GM04504 (cell line): ENCODE measurements at places on chromosomes 3 and 15.

DNA sequence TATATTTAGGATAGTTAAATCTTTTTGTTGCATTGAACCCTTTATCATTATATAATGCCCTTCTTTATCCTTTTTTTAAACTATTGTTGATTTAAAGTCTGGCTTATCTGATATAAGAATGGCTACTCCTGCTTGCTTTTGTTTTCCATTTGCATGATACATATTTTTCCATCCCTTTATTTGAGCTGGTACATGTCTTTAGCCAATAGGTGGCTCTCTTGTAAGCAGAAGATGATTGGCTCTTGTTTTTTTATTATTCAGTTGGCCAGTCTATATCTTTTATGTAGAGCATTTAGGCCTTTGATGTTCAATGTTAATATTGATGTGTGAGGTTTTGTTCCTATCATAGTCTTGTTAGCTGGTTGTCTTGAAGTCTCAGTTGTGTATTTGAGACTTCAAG, 99.5 kb upstream of the MCTP2 start:
- DNase-seq, result no peak

DNA sequence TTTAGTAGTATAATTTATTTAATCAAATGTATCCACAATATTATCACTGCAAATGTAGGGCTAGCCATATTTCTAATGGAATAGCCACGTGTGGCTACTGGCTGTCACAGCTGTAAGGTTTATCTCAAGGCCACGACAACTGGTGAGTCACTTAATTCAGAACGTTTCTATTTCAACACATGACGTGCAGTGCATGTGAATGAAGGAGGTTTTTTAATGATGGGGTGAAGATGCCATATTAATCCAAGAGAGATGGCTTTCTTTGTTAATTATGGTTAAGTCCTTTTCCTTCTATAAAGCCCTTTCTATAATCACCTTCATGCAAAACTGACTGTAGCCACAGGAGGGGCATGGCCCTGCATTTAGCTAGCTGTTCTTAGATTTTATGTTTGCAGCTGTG, 212.0 kb downstream of the FEZF2 start:
- peak; percentile 42 for DNase-seq

DNA sequence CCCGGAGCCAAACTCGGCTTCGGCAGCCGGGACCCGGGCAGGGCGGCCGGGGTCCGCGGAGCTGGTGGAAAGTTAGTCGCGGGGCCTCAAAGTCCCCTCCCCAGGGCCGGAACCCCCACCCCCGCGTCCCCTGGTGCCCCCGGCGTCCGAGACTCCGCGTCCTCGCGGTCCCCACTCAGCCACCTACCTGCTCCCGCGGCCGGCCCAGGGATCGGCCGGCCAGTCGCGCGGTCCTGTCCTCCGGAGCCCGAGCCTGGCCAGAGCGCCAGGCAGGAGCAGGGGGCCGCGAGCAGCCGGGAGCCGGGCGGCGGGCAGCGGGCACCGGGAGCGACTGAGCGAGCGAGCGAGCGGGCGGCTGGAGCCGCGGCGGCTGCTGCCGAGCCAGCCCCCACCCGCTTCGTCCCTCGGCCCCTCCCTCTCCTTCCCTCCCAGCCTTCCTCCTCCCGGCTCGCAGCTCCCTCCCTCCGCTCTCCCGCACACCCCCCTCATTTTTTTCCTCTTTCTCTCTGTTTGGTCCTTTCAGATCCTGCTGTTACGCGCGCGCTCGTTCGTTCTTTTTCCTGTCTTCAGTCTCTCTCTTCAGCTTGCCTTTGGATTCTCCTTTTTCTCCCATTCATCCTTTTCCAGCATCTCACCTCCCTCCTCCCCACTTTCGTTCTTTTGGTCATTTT, at the start of gene MEGF11:
Gene MEGF11, minus strand, starts transcription at position 333 of the 671 bp plus-strand sequence. CDS start 125,347 bp downstream, outside the sequence.
- DNase-seq, result no peak

- no peak for DNase-seq
These were observed 854.1 kb downstream of the ROBO1 start for GRCh38 chr3:78913711-78914110.

DNA sequence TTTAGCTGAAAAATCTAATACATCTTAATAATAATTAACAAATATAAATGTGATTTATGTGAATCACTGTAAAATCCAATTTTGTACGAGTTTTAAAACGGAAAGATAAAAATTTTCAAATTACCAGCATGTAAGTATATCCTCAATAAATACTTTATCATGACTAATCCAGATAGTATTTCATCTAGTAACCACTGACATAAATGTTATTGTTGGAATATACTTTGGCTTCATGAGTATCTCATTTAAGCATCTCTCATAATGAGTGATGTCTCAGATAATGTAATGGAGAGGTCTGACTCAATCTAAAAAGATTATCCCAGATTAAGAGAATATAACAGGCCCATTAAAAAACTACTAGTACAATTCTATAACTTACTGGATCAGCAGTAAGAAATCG, 216.3 kb downstream of the STAG1 start:
- no peak for DNase-seq

DNA sequence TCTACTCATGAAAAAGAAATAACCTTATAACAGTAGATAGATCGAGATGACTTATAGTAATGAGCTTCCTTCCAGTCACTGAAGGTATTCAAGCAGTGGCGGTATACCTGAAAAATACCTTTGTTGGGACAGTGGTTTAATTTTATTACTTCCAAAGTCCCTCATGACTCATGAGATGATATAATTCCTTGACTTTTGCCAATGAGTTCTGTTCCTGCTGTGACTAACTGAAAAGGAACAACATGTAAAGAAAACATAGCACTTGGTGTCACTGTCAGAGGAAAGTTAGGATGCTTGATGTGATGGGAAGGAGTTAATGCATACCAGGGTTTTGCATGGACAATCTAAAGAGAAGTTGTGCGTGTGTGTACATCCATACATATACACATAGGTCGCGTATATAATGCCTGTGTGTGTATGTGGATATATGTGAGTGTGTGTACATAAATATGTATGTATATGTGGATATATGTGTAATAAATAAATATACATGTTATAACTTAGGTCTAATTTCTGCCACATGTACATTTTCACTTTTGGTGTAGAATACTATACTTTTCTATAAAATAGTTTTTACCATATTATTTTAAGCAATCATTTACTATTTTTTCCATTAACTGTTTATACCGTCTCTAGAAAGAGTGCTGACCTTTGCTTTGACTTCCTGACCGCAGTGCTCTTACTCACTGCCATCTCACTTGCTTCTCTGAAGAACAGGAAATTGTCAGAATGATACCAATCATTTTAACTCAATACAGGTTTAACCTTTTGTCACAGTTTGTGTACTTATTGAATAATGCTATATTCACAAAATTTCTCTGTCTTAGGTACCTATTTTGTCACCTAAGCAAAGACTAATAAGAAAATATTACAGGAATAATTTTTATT, 12.6 kb upstream of the PAK2 start:
- no peak for DNase-seq

- DNase-seq, result peak; percentile 43
These were observed 66.1 kb downstream of the WHAMM start for GRCh38 chr15:82875411-82876003.

DNA sequence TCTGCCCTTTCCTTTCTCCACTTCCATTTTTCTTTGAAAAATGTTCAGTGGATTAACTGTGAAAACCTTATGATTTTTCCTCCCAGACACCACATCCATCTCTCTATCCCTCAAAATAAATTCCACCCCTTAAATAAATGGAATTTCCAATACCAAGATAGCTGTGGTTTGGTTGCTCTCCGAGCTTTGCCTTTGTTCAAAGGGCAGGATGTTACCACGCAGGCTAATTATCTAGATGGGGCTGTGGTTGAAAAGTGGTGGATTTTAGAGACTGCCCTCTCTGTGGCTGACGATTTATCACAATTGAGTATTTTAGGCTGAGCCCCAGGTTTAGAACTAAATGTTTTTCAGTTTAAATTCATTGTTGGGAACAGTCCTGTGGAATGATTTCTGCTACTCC, 36.9 kb upstream of the CMSS1 start:
- DNase-seq, result no peak

- no peak for DNase-seq
These were observed 101.8 kb downstream of the TPRA1 start for GRCh38 chr3:127488740-127489139.

GRCh38 chr3:98343647-98344507, 9.8 kb upstream of the OR5K4 start:
- peak; percentile 9 for DNase-seq

- no peak for DNase-seq
These were observed 509.9 kb downstream of the SHQ1 start for GRCh38 chr3:72338082-72338941.

DNA sequence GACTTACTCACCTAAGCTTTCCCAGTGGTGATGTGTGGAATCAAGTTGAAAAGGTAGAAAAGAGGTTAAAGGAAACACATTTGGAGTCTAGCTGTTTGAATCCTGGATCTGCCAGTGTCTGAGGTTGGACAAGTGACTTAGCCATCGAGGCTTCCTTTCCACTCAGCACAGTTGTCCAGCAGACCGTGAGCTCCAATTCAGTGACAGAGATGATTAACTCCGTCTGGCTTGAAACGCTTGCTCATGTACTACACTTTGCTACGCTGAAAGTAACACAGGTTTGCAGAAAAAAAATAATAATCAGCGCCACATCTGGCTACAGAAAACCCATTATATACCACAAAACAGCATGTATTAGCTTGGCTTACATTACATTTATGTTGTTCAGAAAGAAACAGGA, 364.9 kb upstream of the MCTP2 start:
- DNase-seq, result no peak

- no peak for DNase-seq
These were observed 51.0 kb upstream of the KLF13 start for GRCh38 chr15:31275331-31276262.

DNA sequence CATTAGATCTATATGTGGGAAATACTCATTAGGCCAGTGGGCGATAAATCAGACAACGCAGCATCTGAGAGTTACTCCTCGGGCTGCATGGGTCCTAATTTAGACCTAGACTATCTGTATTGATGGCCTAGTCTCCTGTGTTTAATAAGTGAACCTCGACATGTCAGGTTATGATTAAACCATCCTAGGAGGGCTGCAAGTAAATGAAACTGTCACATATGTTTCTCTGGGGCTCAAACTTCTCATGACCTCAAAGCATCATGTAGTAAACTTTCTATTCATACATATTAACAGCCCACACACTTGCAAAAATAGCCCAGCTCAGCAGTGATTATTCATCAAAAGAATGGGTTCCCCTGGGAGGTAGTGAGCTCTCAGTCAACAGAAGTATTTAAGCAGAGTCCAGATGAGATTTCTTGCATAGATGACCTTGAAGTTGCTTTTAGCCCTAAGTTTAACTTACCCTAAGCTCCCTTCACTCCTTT, 51.6 kb downstream of the RAB11A start:
- DNase-seq, result no peak

DNA sequence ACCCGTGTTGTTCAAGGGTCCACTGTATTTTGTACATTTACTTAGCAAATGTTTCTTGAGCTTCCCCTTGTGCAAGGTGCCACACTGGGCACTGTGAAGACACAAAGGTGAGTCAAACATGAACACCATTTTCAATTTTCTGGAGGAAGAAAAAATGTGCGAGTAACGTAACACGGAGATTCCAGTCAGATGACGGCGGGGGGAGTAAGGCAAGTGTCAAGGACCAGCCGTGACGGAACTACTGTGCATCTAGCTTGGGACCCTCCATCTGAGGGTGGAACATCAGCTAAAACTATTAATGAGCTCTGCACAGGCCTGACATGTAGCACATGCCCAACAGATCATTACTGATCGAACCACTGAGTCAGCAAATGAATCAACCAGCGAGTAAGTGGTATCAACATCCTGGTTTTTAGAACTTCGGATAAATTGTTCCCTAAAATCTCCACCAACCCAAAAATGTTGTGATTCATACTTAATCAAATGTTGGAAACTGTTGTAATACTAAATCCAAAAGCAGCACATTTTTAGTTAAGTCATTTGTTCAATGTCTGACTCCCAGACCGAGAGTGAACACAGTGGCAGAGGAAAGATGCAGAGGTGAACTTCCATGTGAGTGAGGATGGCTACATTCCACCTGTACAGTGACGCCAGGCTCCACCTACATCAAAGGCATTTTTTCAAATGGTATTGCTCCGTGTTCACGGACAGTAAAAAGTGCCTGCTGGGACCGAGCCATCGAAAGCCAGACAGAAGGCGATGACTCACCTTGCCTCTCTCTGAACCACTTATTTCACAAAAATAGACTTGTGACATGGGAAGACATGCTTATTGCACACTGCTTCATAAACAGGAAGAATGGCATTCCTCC, 172.2 kb downstream of the ATP10A start:
- DNase-seq, result peak; percentile 58

- DNase-seq, result no peak
These were observed 240.8 kb upstream of the CNTN6 start for GRCh38 chr3:852033-852432.

- no peak for DNase-seq
These were observed 34.4 kb downstream of the SUCLG2 start for GRCh38 chr3:67619991-67620390.

DNA sequence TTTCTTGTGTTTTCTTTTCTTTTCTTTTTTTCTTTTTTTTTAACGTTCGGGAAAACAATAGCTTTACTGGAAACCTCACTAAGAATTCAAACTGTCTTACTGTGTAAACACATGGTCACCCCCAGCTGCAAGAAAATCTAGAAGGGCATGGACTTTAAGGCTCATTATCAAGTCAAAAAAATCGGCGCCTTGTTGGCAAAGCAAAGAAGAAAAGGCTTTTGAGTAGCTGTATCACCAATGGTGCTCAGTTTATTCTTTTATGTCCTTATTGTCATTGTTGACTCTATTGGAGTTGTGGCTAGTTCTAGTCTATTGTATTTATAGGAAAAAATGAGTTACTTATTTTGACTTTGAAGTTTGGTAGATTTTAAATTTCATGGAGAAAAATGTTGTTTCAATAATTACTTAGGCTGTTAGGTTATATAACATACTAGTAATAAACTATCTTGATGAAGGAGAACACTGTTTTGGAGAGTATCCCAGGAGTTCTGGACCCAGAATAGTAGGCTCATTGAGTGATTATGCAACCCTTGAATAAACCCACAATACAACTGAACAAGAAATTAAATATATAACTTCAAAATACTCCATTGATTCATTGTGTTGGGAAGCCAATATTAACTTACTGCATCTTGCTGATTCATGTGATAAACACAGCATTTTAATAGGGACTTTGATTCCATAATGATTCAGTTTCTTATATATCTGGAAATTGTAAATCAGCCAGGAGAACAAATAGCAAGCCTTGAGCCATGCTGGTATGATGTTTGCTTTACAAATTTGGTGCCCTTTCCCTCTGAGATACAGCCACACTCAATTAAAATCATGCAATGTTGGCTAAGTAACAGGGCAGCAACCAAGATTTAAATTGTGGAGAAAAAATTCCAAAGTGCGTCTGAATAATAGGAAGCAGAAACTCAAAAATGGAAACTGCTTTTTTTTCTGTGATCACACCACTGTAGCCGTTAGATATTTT, 27.8 kb upstream of the GOLIM4 start:
- DNase-seq, result no peak

DNA sequence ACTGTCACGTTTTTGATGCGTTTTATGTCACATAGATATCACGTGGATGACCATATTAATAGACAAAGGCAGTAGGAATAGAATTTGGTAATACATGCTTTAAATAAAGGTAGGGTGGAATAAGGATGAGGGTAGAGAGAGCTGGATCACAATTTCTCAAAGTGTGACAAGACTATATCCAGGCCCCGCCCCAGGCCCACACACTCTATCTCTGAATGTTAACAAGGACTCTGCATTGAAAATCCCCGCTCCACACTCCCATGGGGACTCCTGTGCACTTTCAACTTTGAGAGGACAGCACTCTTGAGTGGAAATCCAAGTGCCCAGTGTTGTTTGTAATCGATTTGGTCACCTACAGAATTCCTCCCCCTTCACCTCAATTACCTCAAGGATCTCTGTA, 31.4 kb downstream of the ETV5 start:
- no peak for DNase-seq

- DNase-seq, result no peak
These were observed 156.3 kb downstream of the FRMD5 start for GRCh38 chr15:44038755-44039191.
